ENCODE measurements at places on chromosomes 7 and 10.
A peak's percentile ranks its signal among the peaks of the same experiment; 100 is the strongest.

DNA sequence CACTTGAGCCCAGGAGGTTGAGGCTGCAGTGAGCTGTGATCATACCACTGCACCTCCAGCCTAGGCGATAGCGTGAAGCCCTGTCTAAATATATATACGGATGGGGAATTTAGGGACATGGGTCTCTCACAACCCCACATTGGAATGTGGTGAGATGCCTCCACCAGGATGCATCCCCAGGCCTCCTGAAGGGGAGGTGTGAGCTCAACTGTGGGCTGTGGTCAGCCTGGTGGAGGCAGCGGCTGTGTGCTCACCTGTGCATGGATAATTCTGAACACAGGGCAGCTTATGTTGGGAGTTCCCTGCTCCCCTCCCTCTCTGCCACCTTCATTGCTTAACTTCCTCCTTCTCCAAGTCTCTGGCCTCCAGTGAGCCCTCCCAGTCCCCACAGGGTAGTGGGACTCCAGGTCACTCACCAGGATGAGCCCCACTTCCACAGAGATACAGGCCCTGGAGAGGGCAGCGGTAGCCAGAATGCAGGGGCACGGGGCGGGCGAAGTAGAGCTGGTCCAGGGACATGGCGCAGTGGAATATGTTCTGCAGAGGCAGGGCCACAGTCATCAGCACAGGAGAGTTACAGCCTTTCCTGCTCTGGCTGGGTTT lies 30.4 kb downstream of the PYROXD2 start:
- no peak for DNase-seq

DNA sequence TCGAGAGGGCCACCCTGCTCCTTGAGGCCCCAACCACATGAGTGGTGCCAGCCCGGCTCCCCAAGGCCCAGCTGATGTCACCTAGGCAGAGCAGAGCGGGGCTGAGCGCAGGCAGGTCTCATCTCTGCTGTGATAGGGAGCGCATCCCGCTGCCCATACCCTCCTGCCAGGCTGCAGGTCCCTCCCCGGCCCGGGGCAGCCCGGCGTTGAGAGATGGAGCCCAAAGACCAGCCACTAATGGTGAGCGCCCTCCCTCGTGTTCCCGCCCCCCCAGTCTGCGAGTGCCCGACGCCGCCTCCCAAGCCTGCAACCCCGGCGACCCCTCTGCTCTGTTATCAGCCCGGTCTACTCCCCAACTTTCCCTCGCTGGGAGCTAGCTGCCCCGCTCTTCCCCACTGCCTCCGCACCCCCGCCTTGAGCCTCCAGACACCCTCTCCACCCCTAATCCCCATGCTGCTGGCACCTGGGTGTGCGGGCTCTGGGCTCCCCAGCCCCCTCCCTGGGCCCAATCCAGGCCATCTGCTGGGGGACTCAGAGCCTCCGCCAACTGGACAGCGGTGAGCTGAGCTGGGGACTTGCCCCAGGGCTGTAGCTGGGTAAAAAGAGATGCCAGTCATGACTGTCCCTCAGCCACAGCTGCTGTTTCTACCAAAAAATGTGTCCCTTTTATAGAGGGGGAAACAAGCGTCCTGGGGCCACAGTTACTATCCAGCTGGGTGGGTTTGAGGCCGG lies 19.7 kb upstream of the CHST12 start:
- DNase-seq: no peak

DNA sequence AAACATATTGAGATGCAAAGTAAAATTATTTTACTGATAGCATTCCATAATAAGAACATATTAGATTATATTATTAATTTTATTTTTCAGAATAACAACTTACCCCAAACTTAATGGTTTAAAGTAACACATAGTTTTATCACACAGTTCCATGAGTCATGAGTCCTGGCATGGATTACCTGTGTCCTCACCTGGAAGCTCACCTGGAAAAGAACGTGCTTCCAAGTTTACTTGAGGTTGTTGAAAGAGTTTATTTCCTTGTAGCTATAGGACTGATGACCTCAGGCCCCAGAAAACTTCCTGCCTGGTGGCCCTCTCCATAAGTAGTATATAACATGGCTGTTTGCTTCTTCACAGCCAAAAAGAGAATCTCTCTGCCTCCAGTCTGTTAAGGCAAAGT lies 254.6 kb downstream of the TFEC start:
- no peak for DNase-seq

- DNase-seq: no peak
Observed at GRCh38 chr7:32219416-32219815, 149.2 kb upstream of the PDE1C start.

DNA sequence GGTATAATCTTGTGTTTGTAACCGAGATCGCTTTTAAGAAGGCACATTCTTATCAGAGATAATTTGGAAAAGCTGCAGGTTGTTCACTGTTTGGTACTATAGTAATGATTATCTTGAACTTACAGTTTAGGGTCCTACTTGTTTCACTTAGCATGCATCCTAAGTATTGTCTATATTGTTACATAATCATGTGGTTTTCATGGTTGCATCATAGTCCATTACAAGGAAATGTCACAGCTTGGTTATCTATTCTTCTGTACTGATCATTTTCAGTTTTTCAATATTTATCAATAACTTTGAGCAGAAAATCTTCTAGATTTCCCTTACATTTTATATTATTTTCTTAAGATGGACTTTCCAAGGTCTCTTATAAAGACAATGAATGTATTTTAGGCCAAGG lies 116.3 kb downstream of the PLPP4 start:
- no peak for DNase-seq

DNA sequence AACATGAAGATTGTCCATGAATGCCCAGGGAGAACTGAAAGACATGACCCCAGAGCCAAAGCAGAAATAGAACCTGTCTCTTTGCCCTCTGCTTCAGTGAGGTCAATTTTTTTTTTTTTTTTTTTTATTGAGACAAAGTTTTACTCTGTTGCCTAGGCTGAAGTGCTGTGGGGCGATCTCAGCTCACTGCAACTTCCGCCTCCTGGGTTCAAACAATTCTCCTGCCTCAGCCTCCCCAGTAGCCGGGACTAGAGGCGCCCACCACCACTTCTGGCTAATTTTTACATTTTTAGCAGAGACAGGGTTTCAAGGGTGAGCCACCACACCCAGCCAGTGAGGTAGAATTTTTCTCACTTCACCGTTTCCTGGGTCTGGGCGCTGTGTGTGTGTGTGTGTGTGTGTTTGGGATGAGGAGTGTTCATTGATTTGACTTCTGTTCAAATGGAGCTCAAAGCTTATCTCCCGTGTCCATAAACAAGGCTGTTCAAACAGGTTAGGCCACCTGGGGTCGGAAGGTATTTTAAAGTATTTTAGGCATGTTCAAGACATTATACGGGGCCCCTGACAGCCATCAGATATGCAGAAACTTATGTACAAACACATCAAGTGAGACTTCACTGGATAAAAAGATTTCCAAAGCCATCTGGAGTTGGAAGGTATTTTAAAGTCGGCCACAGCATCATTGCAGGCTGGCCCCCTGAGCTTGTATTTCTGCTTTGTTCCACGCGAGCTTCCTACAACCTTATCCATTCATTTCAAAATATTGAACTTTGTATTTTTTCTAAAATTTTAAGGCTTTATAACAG lies 93.8 kb downstream of the MAP3K8 start:
- DNase-seq: no peak

DNA sequence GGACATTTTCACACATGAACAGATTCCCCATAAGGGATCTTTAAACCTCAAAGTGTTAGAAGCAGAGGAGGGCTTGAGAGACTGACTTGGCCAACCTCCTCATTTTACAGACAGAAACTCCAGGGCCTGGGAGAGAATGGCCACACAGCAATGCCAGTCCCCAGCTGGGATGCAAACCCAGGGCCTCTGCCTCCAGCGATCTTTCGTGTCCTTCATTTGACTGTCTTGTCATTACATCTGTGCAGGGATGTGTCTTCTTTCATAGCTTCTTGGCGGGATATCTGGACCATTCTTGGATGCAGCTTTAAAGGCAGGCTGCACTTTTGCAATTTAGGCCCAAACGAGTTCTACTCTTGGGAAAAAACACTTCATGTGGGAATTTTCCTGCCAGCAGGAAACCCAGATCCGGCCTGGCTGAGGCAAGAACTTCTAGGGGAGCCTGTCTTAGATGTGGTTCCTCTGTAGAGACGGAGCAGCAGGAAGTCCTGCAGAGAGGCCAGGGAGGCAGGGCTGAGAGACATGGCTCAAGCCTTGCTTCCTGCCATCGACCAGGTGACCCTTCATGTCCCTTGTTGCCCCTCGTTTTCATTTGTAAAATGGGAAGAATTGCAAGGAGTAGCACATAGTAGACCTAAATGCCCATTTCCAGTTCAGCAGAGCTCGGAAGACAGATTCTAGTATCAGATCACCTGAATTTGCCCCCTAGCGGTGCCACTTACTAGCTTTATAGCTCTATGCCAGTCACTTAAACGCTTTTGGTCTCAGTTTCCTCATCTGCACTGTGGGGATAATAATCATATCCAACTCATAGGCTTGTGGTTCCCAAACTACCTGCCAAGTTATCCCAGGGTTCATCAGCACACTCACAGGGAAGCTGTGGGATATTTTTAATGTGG lies 43.9 kb upstream of the SLC29A3 start:
- no peak for DNase-seq

DNA sequence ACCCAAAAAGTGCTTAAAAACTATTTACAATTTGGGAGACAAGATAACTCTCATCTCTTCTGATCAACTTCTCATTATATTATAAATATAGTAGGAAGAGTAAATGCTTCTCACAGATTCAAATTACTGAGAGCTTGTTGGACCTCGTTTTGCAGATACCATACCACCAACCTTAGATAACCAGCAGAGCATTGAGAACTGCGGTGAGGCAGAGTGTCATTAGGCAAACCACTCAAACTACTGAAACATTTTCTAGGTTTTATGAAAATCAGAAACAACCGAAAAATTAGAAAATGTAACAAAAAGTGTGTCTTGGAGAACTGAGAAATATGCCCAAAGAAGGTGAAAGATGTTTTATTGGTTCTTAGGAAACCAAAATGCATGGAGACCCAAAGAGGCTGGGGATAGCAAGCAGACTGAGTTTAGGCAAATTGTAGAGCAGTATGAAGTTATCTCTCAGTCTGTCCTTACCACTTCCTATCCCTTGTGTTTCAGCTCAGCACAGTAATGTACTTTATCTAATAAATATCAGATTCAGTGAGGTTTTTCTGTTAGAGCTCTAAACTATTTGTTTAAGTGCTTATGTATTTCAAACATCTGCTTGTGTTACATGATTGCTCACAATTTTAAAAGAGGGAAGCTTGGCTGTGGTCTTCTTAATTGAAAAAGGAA lies 77.9 kb downstream of the HECTD2 start:
- no peak for DNase-seq

GRCh38 chr7:39073432-39073831 lies 95.7 kb downstream of the POU6F2 start:
- peak; percentile 85 for DNase-seq

GRCh38 chr10:129964611-129965424 lies 744 bp upstream of the EBF3 start:
- DNase-seq: no peak

All from DMS153 (cell line).